ENCODE measurements at places on chromosomes 4 and X.
A peak's percentile ranks its signal among the peaks of the same experiment; 100 is the strongest.

DNA sequence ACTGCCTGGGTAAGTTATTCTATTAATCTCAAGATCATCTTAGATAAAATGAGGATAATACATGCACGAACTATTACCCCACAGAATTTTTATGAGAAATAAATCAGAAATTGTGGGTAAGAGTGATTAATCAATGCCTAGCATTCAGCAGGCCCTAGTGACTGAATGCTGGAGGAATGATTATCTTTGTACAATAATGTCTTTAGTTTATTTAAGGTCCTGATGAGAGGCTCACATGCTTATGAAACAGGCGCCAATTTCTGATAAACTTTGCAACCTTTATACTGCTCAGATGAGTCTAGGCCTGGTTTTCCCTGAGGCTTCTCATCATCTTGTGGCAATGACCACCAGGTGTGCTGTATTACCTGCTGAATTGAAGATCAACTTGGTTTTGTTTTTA lies 27.8 kb upstream of the BMP2K start:
- DNase-seq, result no peak

GRCh38 chrX:24425806-24426205 lies 39.3 kb upstream of the PDK3 start:
- DNase-seq, result no peak

- DNase-seq, result no peak
Measured at GRCh38 chrX:149069899-149070298, 435.2 kb downstream of the IDS start.

- peak; percentile 61 for DNase-seq
Measured at GRCh38 chr4:40515398-40516293, 114.0 kb downstream of the RBM47 start.

DNA sequence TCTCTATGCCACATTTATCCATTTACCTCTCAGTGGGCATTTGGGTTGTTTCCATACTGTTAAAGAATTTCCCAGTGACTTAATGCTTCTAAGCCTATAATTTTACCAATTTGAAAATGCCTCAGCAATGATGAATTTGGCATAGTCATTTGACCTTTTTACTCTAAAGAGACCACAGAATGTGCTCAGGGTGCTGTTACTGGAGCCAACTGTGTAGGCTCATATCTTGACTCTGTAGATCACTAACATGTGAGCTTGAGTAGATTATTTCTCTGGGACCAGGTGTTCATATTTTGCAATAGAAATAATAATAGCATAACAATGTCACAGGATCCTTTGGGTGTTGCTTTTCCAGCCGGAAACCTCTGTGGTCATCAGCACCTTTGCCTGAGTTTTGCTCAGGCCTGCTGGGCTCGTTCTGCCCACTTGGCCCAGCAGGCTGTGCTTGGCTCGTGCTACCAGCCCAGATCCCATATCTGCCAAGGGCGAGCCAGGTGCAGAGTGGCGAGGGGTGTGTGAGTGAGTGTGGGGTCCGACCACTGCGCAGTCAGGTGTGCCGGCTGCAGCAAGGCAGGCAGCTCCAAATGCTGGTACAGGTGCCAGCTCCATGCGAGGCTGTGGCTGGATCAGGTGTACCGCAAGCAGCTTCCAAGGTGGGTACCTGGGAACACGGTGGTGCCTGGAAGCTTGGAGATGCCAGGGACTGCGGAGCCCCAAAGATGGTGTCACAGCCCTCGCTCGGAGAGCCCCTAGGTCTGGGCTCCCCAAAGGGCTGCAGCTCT lies 70.6 kb upstream of the ANK2 start:
- no peak for DNase-seq
